ENCODE measurements at places on chromosomes 3 and 15. TPM values are rescaled to one million over a fixed set of nuclear protein-coding genes. Genes with fewer than 3 reads are reported as not detected.

SLC6A1 gene
- not detected for total RNA-seq

MYRIP gene
- total RNA-seq: not detected

OR5K2 gene
- total RNA-seq: not detected

HAUS2 gene
- total RNA-seq: 21.0 TPM

ITGA11 gene
- 2.4 TPM for total RNA-seq

GOLGA6L4 gene
- 0.29 TPM for total RNA-seq

STRA6 gene
- 69.6 TPM for total RNA-seq

PLD1 gene
- 15.2 TPM for total RNA-seq

C3orf20 gene
- 0.06 TPM for total RNA-seq

RTP3 gene
- not detected for total RNA-seq

GPR15 gene
- total RNA-seq: not detected

ADGRG7 gene
- total RNA-seq: not detected

NRROS gene
- total RNA-seq: not detected

GOLGA8N gene
- 0.95 TPM for total RNA-seq

GOLGA8Q gene
- total RNA-seq: 0.22 TPM

FAM43A gene
- 20.1 TPM for total RNA-seq

AMOTL2 gene
- total RNA-seq: 52.4 TPM

SLC2A2 gene
- total RNA-seq: not detected

CLRN1 gene
- total RNA-seq: not detected

CORO2B gene
- 4.1 TPM for total RNA-seq

MYZAP gene
- 0.91 TPM for total RNA-seq

CACNA2D2 gene
- 0.50 TPM for total RNA-seq

GOLGA8M gene
- total RNA-seq: not detected

CSPG4 gene
- total RNA-seq: 0.13 TPM

ARGFX gene
- total RNA-seq: not detected

AP3B2 gene
- total RNA-seq: 1.0 TPM

PLSCR2 gene
- not detected for total RNA-seq

DGKG gene
- 8.1 TPM for total RNA-seq

WWTR1 gene
- 145 TPM for total RNA-seq

TRANK1 gene
- 1.7 TPM for total RNA-seq

ALS2CL gene
- 10.5 TPM for total RNA-seq

MKRN3 gene
- total RNA-seq: 1.6 TPM

ALDH1L1 gene
- total RNA-seq: 0.76 TPM

ERC2 gene
- not detected for total RNA-seq

ATXN7 gene
- total RNA-seq: 6.2 TPM

SCN11A gene
- total RNA-seq: 0.02 TPM

ZNF619 gene
- total RNA-seq: 1.6 TPM

DLEC1 gene
- total RNA-seq: 0.05 TPM

FANCD2 gene
- total RNA-seq: 20.1 TPM

NMNAT3 gene
- 1.7 TPM for total RNA-seq

TNK2 gene
- total RNA-seq: 23.9 TPM

NANOGP8 gene
- not detected for total RNA-seq

NEK10 gene
- total RNA-seq: 1.1 TPM
